ENCODE measurements at places on chromosomes 12 and 14. TPM values are rescaled to one million over a fixed set of nuclear protein-coding genes. Genes with fewer than 3 reads are reported as not detected.

The SLC25A47 gene
- not detected for total RNA-seq

The NR4A1 gene
- 24.2 TPM for total RNA-seq

The JPH4 gene
- 1.6 TPM for total RNA-seq

DNA sequence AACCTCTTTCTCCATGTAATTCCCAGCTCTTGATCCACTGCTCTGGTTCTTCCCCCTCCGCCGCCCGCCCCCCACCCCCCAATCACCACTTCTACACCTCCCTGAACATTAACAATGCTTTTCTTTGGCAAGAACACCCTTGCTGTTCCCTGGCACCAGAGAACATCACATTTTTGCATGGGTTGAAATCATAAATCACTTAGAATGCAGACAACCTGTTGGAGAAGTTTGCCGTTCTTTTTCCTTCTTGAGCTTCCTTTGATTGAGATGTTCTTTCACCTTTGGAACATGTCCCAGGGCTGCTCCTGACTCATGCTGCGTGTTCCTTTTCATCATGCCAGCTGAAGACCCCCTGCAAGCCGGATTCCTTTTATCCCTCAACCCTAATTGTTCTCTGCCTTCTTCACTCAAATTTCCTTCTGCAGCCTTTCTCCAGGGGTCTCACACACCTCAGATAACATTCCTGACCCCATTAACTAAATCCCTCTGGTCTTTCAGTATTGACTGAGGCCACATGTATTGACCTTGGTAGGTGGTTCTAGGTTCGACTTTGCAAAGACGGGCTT lies 294.1 kb upstream of the TMPO start:
- DNase-seq, result no peak

GRCh38 chr14:63273717-63274655 lies 44.7 kb downstream of the GPHB5 start:
- no peak for DNase-seq

DNA sequence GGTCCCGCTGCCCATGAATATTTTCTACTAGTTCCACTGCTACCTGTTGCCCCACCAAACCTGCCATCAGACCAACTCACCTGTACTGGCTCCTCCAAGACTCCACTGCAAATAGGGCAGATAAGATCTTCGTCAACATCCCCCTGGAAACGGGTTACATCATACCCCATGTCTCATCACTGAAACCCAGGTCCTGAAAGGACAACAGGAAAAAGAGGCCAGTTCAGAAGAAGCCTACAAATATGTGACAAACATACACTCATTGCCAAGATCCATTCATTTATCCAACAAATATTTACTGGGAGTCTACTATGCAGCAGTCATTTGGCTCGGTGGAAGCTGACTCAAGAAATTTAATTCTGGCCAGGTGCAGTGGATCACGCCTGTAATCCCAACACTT lies 7.8 kb downstream of the RNF41 start:
- DNase-seq, result no peak

DNA sequence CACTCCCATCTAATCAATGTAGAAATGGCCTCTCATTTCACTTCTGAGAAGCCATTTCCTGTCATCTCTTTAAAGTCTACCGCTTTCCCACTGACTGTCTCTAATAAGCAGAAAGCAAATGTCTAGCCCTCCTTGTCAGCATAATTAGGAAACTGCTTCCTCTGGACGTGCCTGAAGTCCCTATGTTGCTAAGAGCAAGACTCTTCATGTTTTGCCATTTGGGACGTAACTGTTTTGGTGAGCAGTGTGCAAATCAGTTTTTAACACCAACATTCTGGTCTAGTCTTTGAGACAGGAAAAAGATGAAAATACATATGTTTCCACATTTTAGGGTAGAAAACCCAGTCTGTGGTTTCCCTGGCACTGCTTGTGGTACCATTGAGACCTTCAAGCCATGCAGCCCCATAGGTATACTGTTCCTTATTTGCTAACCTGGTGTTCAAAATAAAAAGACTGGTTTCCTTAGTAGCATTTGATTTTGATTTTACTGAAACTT lies 22.2 kb downstream of the IFNG start:
- DNase-seq, result no peak

GRCh38 chr12:1429980-1430379 lies 164.4 kb downstream of the FBXL14 start:
- no peak for DNase-seq

DNA sequence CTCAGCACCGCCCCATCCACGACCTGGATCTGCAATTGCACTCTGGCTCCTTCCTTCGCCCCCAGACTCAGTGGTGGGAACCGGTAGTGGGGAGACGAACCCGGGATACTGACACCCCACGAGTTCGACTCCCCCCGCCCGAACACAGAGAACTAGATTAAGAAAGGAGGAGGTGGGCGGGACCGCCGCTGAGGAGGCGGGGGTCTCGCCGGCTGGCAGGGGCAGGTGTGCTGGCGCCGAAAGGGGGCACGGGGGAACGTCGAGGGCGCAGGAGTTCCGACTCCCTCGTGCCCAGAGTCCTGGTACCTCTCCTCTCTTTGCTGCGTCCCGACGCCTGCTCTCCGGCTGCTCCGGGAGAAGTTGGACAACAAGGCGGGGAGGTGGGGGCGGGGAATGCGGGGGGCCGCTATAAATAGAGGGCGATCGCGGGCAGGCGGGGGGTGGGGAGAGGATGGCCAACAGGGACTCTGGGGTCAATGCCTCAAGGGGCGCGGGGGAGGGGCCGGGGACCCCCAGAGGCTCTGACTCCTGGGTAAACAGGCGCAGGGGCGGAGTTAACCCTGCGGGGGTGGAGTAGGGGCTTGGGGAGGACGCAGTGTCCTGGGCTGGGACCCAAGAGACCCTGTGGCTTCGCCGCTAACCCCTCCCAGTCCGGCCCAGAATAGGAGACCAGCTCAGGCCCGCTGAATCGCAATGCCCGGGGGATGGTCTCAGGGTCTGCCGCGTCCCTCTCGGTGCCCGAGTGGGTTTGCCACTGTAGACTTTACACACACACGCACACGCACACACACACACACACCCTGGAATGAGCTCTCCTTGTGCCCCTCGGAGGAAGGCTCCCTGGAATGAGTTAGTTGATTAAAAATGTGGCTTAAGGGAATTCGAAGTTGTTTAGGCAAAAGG lies 761 bp upstream of the NDRG2 start:
- no peak for DNase-seq

DNA sequence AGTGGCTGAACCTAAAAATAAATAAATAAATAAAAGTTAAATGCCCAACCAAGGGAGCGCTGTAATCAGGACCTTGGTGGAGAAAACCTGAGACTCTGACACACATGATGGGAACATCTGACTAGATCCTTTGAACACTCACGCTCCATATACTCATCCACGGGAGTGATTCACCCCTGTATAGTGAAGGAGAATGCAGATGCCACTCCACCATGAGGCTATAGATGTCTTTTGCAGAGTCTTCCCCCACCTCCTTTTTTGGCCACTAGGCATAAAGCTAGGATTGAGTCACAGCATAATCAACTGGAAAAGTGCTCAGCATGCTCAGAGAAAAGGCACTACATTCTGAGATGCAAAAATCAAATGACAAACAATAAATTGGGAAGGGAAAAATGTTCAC lies 19.0 kb downstream of the ADAM20 start:
- no peak for DNase-seq

GRCh38 chr12:66163289-66163688 lies 6.5 kb downstream of the TMBIM4 start:
- no peak for DNase-seq

GRCh38 chr12:128265566-128265965 lies 1.4 kb upstream of the TMEM132C start:
- no peak for DNase-seq

- DNase-seq, result no peak
Observed at GRCh38 chr12:114809097-114809496, 125.1 kb upstream of the TBX3 start.

DNA sequence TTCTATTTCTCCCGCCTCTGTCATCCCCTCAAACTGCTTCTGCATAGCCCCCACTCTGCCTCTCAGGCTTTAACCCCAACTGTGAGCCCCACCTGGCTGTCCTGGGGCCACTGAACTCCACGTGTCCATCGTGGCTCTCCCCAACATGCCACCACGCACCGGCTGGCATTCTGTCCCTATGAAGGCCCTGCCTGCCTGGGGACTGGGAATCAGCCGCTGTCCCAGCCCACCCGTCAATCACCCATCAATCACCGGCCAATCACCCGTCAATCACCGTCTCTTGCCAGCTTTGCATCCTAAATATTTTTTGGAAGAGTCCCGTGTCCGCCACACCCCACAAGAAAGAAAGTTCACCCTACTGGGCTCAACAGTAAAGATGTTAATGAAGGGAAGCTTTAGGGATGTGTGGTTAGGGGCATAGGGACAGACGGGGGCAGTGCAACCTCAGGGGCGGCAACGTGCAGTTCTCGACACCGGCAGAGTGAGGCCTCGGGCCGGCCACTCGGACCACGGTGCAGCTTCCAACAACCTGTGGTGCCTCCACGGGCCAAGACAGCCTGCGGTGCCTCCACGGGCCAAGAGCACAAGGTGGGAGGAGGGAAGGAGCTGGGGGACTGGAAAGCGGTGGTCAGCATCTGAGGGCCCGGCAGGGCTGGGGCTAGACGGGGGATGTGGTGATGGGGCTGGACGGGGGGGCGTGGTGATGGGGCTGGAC lies 85.6 kb downstream of the GALNT9 start:
- DNase-seq, result no peak

- DNase-seq, result no peak
Observed at GRCh38 chr14:66099451-66099850, 386.7 kb upstream of the CCDC196 start.

DNA sequence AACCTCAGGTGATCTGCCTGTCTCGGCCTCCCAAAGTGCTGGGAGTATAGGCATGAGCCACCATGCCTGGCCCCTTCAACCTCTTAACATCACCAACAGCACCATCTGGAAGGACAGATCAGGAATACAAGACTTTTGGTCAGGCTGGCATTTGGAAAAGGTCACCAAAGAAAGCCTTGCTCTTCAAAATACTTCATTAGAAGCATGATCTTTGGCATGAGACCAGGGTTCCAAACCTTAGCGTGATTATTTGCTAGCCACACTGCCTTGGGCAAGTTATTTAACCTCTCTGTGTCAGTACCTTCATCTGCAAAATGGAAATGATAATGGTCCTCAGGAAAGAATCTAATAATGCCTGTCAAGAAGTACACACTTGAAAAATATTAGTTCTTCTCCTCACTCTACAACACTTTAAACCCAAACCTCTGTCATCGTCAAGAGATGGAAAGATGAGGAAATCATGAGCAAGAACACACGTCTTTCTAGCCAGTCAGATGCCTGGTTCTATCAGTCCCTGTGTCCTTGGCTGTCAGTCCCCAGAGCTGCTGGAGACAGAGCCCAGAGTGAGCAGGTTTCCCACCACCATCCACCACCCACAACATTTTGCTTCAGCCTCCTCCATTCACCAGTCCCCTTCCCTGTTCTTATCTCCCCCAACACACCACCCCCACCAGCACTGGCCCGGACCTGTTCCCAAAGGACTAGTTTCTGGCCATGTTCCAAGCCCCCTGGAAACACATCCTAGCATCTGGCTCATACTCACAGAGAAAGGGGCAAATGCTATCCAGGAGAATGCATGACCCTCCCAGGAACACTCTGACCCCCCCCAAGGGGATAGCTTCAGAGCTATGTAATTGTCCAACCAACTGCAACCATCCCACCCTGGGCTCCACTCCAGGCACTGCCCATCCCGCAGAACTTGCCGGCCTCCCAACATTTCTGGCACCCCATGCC lies 2.0 kb downstream of the ADCY6 start:
- no peak for DNase-seq

DNA sequence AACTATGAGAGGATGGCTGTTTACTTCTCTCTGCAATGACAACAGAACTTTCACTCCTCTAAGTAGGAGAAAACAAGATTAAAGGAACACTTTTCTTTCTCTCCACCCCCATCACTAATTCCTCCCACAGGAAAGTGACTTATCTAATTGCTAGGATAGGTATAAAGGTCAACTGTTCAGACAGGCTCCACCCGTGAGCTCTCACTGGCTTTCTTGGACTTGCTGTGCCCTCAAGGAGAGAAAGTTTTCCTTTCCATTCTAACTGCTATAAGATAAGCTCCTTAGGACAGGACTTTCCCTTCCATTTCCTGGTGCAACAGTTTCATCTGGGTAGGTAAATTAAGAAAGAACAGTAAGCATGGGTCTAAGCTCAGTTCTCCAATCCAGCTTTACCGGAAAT lies 4.8 kb downstream of the SLC41A2 start:
- no peak for DNase-seq

DNA sequence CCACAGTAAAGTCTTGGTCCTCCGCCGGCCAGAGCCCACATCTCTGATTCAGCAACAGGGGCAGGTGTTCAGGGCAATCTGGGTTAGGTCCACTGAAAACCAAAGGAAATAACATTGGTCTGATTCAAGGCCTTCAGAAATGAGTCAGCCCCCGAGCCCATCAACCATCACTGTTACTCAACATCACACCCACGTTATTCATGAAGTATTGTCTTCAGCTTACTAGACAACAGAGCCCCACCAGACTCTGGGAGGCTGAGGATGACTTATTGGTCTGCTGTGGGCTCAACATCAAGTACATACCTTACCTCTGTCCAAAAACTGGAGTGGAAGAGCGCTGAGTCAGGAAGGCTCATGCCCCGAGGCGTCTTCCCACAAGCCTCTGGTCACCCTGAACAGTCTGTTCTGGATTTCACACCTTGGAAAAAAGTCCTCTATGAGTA lies 97.5 kb downstream of the ZFP36L1 start:
- no peak for DNase-seq

DNA sequence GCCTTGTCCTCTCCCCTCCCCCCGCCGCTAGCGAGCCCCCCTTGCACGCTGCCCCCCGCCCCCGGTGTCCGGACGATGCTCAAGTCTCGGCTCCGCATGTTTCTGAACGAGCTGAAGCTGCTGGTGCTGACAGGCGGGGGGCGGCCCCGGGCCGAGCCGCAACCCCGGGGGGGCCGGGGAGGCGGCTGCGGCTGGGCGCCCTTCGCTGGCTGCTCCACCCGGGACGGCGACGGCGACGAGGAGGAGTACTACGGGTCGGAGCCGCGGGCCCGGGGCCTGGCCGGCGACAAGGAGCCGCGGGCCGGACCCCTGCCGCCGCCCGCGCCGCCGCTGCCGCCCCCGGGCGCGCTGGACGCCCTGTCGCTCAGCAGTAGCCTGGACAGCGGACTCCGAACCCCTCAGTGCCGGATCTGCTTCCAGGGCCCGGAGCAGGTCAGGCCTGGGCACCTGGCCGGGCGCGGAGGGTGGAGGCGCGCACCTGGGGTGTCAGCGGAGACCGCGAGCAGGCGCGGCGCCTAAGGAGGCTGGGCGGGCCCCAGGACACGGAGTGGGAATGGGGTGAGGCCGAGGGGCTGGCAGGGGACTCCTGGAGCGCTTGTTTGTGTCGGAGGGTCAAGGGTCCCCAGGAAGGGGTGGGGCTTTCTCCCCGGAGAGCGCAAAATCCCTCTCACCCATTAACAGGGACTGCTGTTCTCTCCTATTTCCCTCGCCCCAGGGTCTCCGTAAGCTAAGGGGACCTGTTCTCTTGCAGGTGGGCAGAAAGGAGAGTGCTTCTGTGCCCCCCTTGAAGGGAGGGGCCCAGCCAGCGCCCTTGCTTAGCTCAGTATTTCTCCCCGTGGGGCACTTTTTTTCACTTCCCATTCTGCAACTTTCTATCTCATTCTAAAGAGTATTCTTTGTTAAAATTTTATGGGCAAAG lies 810 bp downstream of the MARCHF9 start:
- peak; percentile 61 for DNase-seq

- no peak for DNase-seq
Observed at GRCh38 chr14:90204516-90204915, 51.8 kb upstream of the PSMC1 start.

All from activated B cell treated with CpG ODN at 0.5 μM for 24 hours (primary cell).